NCI-H1092 treated with DMSO at 0.1 percent for 48 hours (cell line): ENCODE measurements at places on chromosomes 11 and 22.

DNA sequence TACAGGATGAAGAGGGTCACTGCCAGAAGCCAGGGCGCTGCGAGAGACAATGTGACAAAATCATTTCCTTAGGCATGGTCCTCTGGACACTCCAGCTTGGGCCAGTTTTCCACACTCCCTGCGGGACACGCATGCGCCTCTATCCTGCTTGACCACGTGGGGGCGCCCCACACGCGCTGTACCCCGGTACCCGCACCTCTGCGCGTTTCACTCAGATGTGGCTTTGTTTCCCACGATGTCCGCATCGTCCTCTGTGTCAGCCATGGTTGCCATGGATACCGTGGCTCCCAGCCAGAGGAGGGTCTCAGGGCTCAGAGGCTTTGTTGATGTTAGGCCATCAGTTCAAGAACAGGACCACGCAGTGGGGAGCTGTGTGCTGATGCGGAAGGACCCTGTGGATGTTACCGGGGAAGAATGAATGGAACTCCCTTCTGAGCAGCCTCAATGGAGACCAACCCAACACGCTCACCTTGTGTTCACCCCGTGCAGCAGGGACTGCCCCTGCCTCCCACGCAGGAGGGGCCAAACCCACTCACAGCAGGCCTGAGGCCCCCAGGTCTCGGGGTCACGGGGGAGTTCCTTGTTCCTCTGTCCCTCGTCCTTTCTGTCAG is 101.1 kb upstream of the SLC22A12 start:
- DNase-seq, result peak; percentile 56

DNA sequence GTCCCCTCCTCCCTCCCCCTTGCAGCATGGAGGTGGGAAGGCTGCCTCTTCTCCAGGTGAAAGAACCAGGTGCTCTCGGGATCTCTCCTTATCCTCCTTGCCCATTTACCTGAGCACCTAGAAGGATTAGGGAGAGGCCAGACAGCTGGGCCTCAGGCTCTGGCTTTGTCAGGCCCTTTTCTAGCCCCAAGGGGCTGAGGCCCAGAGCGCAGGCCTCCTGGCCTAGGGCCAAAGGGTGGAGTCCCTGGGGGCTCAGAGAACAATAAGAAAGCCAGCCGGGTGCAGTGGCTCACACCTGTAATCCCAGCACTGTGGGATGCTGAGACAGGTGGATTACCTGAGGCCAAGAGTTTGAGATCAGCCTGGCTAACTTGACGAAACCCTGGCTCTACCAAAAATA is 5.4 kb upstream of the TTLL1 start:
- DNase-seq, result no peak

- no peak for DNase-seq
Observed at GRCh38 chr22:45094825-45095224, 68.9 kb upstream of the NUP50 start.

DNA sequence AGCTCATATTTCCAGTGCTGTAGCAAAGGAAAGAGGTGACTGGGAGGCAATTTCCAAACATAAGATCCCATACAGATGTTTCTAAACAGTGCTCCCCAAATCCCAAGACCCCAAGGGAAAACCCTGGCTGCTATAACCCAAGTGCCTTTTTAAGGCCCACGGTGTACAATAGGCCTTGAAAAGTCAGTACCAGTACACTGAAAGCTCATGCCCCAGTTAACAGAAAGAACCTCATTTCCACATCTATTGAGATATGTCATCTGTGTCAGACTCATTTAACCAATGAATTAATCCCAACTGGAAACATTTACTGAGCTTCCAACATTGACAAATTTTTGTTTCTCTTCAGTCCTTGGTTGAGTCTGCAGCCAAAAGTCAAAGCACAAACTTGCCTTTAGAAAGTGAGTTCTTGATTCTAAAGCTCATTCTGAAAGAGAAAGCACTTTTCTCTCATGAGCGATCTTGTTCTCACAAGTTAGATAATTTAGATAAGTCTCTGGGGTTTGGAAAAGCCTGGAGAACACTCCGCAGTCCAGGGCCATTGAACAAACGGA is 239.8 kb upstream of the ARHGAP20 start:
- DNase-seq, result no peak
